Stimulated activated CD8-positive, alpha-beta memory T cell treated with anti-CD3 and anti-CD28 coated beads, Interleukin-2, amount 100 ng/mL, for 48 hours (primary cell): ENCODE measurements at places on chromosomes 5 and 9.

DNA sequence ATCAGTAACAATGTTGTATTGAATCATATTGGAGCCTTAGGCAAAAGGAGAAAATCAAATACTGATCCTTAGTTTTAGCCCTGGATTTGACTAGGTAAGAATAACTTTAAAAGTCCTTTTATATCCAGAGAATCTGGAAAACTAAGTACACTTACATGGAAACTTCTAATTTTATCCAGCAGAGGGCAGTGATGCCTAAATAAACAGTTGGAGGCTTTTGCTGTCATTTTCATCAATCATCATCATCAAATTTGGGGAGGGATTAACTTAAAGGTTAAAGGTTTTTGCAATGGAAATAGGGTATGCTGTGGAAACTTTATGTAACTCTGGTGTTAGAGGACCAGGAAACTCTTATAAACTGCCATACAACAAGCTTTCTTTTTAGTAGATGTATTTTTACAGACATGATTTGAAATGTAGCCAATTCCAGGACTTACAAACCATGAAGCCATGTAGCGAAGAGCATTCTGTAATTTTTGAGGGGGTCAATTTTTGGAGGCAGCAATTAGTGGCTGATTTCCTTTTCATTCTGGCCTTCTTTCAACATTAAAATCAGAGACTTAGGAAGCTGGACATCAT, 112.7 kb downstream of the OSTF1 start:
- DNase-seq, result no peak

DNA sequence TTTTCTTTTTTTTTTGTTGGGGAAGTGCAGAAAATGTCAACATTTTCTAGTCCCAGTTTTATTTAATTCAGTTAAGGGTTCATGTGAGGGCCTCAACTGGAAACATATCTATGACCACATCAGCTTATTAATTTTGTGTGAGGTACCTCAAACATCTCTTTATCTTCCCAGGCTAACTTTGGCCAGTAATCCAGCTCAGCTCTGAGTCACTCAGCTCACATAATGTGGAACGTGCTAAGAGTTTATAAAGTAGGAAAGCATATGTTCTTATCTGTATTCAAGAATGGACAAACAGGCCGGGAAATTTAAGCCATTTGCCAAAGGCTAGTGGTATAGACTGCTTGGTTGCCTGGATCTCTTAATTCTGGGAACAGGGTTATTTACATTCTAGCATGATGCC, 118.4 kb downstream of the INSYN2B start:
- DNase-seq, result no peak

DNA sequence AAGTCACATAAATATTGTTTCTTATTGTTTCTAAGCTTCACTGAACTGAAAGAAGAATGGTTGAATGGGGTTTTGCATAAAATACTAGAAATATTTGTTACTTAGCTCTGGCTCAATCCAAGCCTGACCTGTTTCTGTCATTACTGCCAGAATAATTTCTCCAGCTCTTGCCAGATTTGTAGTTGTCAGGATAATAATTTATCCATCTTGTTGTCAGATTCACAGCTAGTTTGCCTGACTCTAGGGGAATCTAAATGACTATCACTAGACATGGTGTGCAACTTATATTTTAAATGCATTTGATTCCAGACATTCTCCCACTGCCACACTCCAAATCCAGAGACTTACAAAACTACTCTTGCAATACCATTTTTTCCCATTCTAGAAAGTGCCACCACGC, 422.7 kb downstream of the ZSWIM6 start:
- no peak for DNase-seq

- no peak for DNase-seq
These were observed 115.5 kb upstream of the ABCA1 start for GRCh38 chr9:105043370-105043936.

GRCh38 chr5:58828258-58828657, 245.4 kb downstream of the RAB3C start:
- no peak for DNase-seq

DNA sequence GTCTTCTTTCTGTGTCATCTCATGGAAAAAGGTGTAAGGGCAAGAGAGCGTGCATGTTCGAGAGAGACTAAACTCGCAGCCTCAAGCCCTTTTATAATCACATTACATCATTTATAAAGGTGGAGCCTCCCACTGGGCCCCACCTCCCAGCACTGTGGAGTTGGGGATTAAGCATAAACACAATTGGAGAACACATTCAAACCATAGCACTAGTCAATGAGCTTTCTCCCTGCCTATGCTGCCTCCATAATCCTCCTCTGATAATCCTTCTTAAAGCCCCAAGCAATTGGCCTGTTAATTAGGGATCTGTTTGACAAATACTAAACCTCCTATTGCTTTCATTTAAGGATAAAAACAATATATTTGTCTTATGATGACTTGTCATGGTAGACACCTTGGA, 99.6 kb downstream of the NMUR2 start:
- DNase-seq, result no peak

DNA sequence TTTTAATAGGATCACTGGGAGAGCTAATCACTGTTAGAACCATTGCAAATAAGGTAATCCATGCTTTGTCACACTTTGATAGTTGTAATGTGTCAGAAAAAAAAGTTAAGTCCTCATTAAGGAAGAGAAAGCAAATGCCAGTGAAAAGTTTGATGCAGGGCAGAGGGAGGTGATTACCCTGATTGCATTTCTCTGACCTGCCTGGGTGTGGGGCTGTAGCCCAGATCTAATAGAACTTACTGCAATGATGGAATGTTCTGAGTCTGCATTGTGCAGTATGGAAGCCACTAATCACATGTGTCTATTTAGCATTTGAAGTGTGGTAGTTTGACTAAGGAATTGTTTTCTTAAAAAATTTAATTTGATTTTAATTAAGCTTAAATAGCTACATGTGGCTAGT, 202.7 kb downstream of the ATP10B start:
- DNase-seq, result no peak

GRCh38 chr5:75611311-75612225, at the start of gene ANKDD1B:
Gene ANKDD1B, plus strand, starts transcription at chr5:75611453. Its CDS starts 182 bp downstream, at chr5:75611635.
- no peak for DNase-seq

GRCh38 chr5:159242656-159243055, 20.4 kb upstream of the UBLCP1 start:
- no peak for DNase-seq

- no peak for DNase-seq
These were observed 45.1 kb downstream of the C9orf50 start for GRCh38 chr9:129575818-129576217.

DNA sequence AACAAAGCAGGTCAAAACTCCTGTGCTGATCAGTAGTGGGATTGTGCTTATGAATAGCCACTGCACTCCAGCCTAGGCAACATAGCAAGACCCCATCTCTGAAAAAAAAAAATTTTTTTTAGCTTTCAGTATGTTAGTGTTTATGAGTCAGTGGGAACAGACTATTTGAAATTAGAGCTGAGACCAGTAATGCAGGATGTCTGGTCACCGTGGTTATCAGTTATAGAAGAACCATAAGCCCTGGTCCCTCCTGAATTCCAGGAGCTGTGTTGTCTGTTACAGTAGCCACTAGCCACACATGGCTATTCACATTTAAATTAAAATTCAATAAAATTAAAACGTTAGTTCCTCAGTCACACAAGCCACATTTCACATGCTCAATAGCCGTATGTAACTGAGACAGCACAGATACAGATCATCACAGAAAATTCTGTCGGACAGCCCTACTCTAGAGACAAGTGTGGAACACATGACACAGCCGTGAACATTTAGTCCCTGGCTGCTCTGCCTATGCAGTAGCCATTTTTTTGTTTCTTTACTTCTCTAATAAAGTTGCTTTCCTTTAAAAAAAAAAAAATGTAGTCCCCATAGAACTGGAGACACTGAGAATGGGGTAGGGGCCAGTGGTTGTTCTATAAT, 96.1 kb upstream of the SAP30L start:
- no peak for DNase-seq

DNA sequence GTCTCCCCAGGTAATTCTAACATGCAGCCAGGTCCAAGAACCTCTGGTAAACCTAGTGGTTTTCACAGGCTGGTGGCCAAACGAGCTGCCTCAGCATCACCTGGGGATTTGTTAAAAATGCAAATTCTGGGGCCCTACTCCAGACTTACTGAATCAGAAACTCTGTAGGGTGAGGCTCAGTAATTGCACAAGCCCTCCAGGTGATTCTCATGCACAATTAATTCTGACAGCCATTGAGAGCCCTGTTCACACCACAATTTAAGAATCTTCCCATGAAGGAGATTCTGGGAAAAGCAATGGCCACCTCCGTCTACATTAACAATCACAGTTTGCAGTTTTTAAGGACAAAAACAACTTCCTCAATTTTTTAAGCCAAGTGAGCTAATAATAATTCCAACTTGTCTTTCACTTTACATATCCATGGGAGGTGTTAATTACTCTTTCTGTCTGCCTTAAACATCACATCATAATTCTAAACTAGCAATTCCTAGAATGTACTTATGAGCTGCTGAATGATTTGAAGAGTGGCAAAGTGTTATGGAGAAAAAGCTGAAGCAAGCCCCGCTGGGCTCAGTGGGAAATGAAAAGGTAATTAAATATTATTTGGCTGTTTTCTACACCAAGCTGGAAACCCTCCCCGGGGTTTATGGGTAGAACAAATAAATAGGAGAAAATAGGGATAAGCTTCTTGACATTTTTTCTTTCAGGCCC, 70.0 kb downstream of the GLDC start:
- no peak for DNase-seq

GRCh38 chr5:62093976-62094375, 212.0 kb upstream of the KIF2A start:
- no peak for DNase-seq

DNA sequence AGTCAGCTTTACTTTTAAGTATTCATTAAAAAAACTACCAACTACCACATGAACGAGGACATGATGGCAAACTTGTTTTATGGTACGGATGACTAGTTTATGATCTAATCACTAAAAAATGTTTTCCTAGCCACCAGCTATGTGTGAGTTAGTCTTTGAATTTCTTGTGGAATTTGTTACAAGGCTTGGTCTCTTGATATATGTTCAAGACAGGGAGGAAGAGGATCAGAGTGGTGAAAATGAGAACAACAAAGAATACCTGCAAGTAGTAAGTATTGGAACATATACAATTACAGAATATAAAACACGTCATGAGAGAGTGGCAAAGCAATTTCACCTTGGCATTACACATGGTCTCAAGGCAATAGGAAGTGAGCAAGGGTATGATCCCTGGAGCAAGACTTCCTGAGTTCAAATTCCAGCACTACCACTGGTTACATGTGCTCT, 548.6 kb upstream of the TLE4 start:
- no peak for DNase-seq

DNA sequence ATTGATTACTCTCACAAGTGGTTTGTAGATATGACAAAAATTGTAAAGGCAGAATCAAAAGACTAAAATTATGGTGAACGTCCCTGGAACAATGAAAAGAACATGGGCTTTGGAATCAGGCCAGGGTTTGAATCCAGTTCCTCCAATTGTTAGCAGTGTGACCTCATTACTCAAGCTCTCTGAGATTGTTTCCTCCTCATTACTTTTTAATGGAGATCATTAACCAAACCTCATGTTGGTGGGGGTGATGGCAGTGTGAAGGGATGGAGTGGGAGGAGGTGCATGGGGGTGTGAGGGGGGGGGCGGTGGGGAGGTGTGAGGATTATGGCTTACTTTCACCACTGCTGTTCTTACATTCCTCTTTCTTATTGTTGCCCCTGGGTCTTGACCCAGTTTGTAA, 44.1 kb upstream of the FOXE1 start:
- no peak for DNase-seq

- DNase-seq, result peak; percentile 17
These were observed 44.0 kb downstream of the ROR2 start for GRCh38 chr9:91905991-91906469.

- DNase-seq, result no peak
These were observed 539.5 kb downstream of the EBF1 start for GRCh38 chr5:158560170-158560569.

GRCh38 chr9:137445930-137446431, 4.8 kb upstream of the ENTPD8 start:
- DNase-seq, result no peak

GRCh38 chr5:103569313-103570060, 6.9 kb upstream of the NUDT12 start:
- no peak for DNase-seq

GRCh38 chr5:161078793-161079192, 226.8 kb upstream of the ATP10B start:
- no peak for DNase-seq

DNA sequence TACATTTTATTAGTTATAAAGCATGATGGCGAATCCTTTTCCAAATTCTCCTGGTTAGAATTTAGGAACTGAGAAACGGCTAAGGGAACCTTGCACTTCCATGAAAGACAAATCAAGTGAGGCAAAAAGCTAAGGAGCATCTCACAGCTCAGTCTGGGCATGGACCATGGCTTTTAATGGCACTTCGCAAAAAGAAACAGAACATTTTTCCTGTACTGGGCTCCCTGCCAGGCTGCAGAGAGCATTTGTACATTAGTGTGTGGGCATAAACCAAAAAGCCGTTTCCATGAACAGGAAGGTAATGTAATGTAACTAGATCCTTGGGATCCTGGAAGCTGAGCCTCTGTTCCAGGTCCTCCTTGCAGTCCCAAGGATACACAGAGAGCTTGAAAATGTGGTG, 354.2 kb downstream of the MRPS30 start:
- DNase-seq, result no peak

- DNase-seq, result no peak
These were observed 51.3 kb downstream of the SLC12A7 start for GRCh38 chr5:1060535-1060981.

GRCh38 chr5:171736976-171737891, 48.4 kb upstream of the SMIM23 start:
- no peak for DNase-seq

- DNase-seq, result no peak
These were observed 206.3 kb downstream of the CSNK1G3 start for GRCh38 chr5:123718238-123718637.
